ENCODE measurements at places on chromosomes 3 and 15.

DNA sequence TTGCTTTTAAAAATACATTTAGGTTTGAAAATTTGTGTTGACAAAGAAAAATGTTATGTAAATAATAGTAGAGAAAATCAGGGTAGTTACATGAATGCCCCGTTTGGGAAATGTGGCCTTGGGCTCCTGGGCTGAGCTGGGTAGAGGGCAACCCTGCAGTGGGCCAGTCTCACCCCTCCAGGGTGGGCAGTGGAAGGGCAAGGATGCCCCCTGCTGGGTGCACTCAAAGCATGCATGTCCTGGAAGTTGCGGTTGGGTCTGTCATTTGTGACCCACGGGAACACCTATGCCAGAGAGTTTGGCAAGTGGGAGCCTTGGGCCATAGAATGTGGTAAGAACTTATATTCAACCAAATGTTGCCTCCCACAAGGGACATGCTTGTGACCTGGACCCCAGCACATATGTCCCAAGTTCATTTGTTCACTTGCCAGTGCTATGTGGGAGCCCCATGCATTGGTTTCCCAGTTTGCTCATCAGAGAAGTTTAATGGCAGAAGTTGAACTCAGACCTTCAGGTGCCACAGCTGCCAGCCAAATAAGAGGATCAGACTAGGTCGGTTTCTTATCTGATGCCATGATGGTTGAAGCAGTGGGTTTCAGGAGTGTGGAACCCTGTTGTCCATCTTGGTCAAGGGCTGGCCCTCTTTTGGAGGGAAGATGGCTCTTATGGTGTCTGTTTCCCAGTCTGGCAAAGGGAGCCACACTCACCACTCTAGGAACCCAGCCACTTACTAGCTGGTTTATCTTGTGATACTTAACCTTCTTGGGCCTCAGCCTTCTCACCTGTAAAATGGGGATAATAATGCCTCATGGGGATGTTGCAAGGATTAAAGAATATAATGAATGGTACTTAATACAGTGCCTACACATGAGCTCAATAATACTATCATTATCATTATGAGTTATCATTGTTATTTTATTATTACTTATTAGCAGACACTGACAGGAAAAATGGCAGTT, 2.5 kb upstream of the PLCB2 start:
- no peak for DNase-seq

DNA sequence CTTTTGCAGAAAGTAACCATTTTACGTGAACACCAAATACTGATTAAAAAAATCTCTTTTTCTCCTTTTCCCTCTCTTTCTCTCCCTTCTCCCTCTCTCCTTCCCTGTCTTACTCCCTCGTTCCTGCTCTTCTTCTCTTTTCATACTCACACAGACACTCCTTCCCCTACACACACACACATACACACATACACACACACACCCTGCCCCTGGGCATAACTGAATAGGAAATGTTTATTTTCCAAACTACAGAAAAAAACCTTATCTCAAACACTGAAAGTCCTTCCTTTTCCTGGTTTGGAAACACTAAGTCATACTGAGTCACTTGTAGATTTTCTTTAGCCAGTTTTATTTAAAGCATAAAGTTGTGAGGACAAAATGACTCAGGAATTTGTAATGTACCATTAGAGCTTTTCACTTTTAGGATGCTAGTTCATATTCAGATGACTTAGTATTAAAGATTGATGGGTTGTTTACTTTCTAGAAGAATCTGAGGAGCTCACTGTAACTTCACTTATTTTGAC, 62.4 kb downstream of the MBNL1 start:
- DNase-seq = no peak

DNA sequence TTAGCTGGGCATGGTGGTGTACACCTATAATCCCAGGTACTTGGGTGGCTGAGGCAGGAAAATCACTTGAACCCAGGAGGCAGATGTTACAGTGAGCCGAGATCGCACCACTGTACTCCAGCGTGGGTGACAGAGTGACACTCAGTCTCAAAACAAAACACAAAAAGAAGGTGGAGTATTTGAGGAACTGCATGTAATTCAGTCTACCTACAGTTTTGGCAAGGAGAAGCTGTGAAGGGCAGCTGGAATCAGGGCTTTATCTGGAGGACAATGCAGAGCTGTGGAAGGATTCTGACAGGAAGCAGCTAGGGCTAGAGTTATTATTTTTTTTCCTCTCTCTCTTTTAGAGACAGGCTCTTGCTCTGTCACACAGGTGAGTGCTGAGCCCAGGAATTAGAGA, 6.8 kb downstream of the H1-8 start:
- DNase-seq = no peak

GRCh38 chr15:28191832-28192231, 92.7 kb upstream of the OCA2 start:
- DNase-seq = no peak

- no peak for DNase-seq
These were observed 100.6 kb upstream of the CTDSPL start for GRCh38 chr3:37761043-37761442.

DNA sequence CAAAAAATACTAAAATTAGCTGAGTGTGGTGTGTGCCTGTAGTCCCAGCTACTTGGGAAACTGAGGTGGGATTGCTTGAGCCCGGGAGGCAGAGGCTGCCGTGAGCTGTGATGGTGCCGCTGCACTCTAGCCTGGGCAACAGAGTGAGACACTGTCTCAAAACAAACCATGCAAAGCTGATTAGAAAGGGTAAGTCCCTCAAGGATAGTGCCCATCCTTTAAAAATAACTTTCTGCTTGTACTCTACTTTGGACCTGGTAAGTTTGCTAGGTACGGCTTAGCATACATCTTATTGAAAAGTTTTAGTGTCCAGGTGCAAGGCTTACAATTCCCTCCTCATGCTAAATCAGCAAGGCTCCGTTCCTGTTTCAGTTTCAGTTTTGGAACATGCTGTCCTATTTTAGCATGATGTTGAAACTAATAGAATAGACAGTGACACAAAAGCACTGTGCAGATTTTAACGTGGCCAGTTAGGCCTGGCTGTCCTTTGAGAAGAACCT, 21.4 kb downstream of the FEM1B start:
- no peak for DNase-seq

DNA sequence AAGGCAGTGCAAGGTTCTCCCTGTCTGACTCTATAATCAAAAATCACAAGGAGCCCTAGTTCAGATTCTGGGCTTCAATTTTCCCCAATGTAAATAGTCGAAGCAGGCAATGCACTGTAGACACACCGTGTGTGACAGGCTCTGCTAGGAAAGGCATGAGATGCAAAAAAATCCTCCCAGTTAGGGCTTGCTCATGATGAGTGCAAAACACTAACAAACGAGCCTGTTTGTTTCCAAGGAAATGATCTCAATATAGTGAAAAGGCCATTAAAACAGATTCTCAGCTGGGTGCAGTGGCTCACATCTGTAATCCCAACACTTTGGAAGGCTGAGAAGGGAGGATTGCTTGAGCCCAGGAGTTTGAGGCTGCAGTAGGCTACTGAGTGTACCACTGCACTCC, 55.7 kb downstream of the UMPS start:
- no peak for DNase-seq

- DNase-seq = no peak
These were observed 377.3 kb downstream of the EPHB1 start for GRCh38 chr3:135172191-135172869.

- DNase-seq = no peak
These were observed 6.2 kb downstream of the GRK7 start for GRCh38 chr3:141769221-141769894.

DNA sequence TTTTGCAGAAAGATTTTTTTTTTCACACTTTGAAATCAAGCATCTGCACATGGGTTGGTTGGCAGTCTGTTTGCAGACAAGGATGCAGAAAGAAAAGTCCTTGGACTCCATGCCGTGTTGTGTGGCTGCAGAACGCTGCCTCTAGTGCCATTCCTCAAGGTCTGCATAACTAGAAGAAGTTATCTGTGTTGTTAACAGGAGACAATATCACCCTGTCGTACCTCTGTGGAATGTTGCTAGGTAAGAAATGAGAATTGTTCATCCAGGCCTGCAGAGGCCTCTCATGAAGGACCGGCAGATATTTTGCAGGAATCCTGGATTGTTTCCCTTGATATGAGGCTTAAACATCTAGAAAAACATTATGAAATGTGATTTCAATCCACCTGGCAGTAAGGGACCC, 58.5 kb upstream of the PPARG start:
- DNase-seq = no peak

- DNase-seq = no peak
These were observed 83.1 kb upstream of the RPL32 start for GRCh38 chr3:12924437-12924836.

GRCh38 chr3:4850928-4851265, 128.3 kb upstream of the BHLHE40 start:
- no peak for DNase-seq

DNA sequence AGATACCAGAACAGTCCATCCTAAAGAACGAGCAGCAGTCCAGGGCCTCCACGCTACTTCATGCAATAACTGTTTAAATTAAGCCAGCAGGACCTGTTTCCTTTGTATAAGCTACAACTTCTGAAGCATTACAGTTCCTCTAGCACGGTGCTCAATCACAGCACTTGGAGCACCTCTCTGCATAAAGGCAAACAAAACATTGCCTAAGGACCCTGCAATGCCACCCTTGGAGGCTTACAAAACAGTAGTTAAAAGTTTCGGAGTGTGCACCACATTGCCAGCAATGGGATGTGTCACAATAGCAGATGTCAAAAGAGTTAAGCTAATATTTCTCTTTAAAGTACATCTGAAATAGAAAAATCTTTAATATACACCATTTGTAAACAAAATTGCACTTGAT, 2.6 kb upstream of the VPS39 start:
- DNase-seq = no peak

- no peak for DNase-seq
These were observed 187.5 kb upstream of the CTNNB1 start for GRCh38 chr3:41011854-41012253.

GRCh38 chr3:159057621-159058020, 255.8 kb downstream of the MFSD1 start:
- no peak for DNase-seq

- no peak for DNase-seq
These were observed 43.0 kb downstream of the ARRDC4 start for GRCh38 chr15:98003518-98003917.

DNA sequence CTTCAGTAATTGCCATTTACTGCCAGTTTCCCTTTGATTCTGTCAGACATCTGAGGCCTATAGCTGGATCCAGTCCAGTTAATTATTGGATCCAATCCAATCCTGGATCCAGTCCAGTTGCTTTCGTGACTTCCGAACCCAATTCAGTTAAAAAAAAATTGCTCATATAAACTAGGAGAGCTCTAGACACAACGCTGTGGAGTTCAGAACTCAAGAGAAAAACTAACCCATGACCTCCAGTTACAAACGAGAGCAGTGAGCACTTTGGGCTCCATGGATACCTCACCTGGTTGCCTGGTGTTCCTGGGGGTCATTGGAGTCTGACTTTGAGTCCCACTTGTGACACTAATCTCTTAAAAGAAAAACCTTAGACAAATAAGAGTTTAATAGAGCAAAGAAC, 269.8 kb downstream of the THSD4 start:
- no peak for DNase-seq

- DNase-seq = no peak
These were observed 58.5 kb downstream of the STARD5 start for GRCh38 chr15:81265256-81265943.

- no peak for DNase-seq
These were observed 298.5 kb downstream of the SI start for GRCh38 chr3:164779816-164780215.

DNA sequence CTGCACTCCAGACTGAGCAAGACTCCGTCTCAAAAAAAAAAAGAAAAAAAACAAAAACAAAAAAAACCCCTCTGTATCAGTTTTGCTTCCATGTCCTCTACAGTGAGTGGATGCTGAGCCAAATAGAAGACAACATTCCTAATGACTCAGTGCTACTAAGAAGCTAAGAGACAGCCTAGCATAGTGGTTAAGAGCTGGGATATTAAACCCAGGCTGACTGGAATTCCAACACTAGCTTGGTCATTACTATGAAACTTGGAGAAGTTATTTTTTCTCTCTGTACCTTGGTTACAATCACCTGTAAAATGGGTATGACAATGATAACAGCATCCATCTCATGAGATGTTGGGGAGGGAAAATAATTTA, 60.9 kb upstream of the PYGO1 start:
- peak; percentile 46 for DNase-seq

DNA sequence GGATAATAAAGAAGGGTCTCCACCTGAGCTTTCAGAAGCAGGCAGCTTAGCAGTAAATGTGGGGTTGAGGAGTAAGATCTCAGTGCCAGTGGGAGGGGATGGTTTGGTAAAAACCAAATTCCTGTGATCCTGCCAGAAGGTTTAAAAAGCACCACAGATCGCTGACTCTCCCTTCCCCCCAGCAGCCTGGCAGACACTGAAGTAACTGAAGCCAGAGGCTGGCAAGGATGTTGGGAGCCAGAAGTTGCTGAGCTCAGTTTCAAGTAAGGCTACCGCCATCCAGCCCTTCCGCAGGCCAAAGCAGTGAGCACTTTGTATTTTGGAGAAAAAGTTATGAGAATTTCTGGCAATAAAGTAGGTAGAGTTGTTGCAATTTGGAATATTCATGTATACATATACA, 246.4 kb downstream of the ZNF621 start:
- no peak for DNase-seq

- DNase-seq = no peak
These were observed 60.4 kb downstream of the P3H2 start for GRCh38 chr3:190060192-190060775.

GRCh38 chr15:64092864-64093626, 593 bp downstream of the CIAO2A start:
- DNase-seq = no peak

DNA sequence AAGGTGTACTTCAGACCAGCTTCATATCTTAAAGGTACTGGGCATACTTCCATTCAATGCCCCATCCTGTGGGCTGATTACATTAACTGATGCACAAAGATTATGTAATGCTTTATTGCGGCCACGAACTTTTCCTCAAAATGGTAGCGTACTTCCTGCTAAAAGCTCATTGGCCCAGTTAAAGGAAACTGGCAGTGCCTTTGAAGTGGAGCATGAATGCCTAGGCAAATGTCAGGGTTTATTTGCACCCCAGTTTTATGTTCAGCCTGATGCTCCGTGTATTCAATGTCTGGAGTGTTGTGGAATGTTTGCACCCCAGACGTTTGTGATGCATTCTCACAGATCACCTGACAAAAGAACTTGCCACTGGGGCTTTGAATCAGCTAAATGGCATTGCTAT, 3.4 kb downstream of the SKIL start:
- no peak for DNase-seq

- DNase-seq = no peak
These were observed 1177.4 kb upstream of the GBE1 start for GRCh38 chr3:82938821-82939328.

- DNase-seq = no peak
These were observed 12.6 kb upstream of the ST6GAL1 start for GRCh38 chr3:186917512-186918312.

- no peak for DNase-seq
These were observed 23.8 kb downstream of the CNOT10 start for GRCh38 chr3:32708672-32709283.

DNA sequence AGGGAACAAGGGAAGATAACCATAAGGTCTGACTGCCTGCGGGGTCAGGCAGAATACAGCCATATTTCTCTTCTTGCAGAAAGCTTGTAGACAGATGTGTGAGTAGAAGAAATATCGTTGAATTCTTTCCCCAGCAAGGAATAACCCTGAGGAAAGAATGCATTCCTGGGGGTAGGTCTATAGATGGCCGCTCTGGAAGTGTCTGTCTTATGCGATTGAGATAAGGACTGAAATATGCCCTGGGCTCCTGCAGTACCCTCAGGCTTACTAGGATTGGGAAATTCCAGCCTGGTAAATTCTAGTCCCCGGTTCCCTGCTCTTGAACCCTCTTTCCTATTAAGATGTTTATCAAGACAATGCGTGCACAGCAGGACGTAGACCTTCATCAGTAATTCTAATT, 15.8 kb upstream of the SST start:
- DNase-seq = no peak

- DNase-seq = no peak
These were observed 32.9 kb upstream of the TMEM115 start for GRCh38 chr3:50392101-50392715.
